ENCODE measurements at places on chromosomes 4 and X.

DNA sequence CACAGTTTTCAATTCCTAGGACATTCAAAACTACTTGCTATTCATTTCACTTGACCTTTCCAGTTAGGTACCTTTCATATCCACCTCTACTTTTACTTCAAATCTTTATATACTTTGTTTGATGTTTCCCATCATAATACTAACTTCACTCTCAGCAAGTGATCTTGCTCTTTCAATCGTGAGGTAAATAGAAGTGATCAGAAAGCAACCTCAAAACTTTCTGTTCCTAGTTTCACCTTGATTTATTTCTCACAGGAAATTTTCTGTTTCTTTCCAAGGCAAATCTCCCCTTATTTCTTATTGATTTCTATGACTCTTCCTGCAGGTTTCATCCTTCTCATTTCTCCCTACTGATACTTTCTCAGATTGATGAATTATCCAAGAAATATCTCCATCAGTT, 623.5 kb downstream of the FSTL5 start:
- DNase-seq = no peak

GRCh38 chr4:40992472-40993295, 221.7 kb downstream of the APBB2 start:
- DNase-seq = peak; percentile 63

GRCh38 chr4:1975391-1975801, 33.4 kb downstream of the NELFA start:
- DNase-seq = no peak

GRCh38 chr4:66501997-66502396, 831.7 kb upstream of the EPHA5 start:
- DNase-seq = no peak

GRCh38 chrX:20333672-20334071, 67.0 kb upstream of the RPS6KA3 start:
- no peak for DNase-seq

- no peak for DNase-seq
These were observed 282.1 kb downstream of the BCOR start for GRCh38 chrX:39815631-39816030.

DNA sequence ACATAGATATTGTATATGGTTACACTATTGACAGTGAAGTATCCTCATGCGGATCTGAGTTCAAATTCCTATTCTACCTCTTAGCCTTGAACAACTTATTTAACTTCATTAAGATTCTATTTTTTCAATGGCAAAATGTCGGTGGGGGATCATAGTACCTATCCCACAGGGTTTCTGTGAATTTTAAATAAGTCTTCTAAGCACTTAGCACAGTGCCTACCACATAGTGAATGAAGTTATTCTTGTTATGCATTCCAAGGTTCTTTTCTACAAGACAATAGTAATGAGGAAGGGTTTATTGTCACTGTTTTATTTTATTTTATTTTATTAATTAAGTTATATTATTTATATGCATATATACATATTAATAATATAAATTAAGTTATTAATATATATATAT, 8.8 kb upstream of the ENAM start:
- no peak for DNase-seq

GRCh38 chrX:71541210-71542022, 8.5 kb downstream of the OGT start:
- DNase-seq = peak; percentile 23

DNA sequence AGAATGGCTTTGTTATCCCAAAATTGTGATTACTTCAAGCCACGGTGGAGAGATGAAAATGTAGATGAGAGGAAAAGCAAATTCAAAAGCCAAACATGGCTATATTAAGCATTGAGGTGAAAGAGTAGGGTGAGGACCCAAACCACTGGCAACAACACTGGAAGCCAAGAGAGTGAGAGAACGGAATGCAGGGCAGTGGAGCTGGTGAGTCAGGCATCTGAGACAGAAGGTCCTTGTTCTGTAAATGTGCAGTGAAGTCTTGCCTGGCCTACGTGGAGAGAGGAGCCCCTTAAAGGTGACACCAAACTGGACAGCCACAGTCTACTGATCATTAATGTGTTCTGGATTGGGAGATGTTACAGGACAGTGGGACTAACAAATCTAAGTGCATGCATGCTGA, 22.8 kb upstream of the SEC24B start:
- no peak for DNase-seq

DNA sequence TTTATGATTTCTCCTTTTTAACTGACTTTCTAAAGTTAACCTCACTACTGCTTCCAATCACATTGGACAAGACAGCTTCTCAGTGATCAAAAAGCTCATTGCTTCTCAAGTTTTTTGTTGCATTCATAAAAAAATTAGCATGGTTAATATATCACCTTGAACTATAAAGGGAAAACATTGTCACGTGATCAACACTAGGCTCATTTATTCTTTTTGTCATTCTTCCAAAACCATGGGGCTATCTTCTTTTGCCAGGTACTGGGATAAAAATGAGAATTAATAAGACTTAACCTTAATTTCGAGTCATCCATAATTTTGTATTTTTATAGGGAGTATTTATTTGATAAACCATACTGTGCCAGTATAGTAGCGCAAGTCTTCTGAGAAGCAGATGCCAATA, 1105.9 kb upstream of the TENM3 start:
- no peak for DNase-seq
